Hepatocyte (in vitro differentiated cells): ENCODE measurements at places on chromosomes 6 and 20. TPM values are rescaled to one million over a fixed set of nuclear protein-coding genes. Genes with fewer than 3 reads are reported as not detected.

GRCh38 chr6:14190191-14190928 lies 72.8 kb downstream of the CD83 start:
- peaks cover 12% of the 10 kb centered on the region for H3K4me1 ChIP-seq
- no peak overlapping the region for H3K4me3 ChIP-seq
- H3K27ac ChIP-seq = no peak overlapping the region

GRCh38 chr20:40241596-40242343 lies 447.3 kb downstream of the MAFB start:
- H3K4me3 ChIP-seq = no peak overlapping the region
- H3K27me3 ChIP-seq = no peaks in the 10 kb centered on the region
- H3K4me1 ChIP-seq = no peaks in the 10 kb centered on the region
- H3K27ac ChIP-seq = no peak overlapping the region
- no peaks in the 10 kb centered on the region for H3K36me3 ChIP-seq

GRCh38 chr6:157454762-157455714 lies 74.0 kb downstream of the ZDHHC14 start:
- no peak overlapping the region for H3K27ac ChIP-seq
- H3K36me3 ChIP-seq = no peaks in the 10 kb centered on the region
- no peak for DNase-seq

DNA sequence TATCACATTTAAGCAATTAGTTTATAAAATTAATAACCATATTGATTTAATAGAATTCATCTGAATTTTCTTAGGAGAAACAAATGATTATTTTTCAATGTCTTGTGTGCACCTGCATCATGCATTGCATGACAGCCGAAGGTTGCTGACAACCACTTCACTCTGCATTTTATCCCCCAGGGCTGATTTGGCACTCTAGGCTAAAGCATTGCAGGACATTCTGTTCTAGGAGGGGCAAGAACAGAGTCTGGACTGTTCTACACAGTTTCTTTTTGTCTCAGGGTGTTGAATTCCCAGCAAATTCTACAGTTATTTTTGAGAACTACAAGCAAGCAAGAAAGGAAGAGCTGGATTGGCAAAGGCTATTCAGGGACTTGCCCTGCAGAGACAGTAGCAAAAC lies 570.4 kb upstream of the EYS start:
- H3K4me3 ChIP-seq = no peak overlapping the region
- no peaks in the 10 kb centered on the region for H3K36me3 ChIP-seq
- no peak overlapping the region for H3K27ac ChIP-seq
- DNase-seq = no peak
- H3K27me3 ChIP-seq = no peaks in the 10 kb centered on the region

DNA sequence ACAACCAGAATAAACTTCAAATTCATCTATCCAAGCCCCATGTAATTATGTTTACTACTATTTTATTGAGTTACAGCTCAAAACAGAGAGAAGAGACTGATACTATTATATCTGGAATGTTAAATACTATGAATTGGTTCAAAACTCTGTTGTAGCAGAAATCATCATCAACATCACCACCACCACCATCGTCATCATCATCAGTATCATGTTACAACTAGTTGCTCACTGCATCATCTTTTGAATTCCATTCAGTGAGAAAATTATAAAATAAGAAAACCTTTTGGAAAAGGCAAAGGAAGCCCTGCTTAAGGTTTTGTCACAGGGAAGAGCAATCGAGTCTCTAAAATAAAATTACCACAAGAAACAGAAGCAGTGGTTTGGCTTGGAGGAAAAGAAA lies 36.2 kb upstream of the THEMIS start:
- no peak overlapping the region for H3K27ac ChIP-seq
- no peak overlapping the region for H3K4me3 ChIP-seq
- H3K4me1 ChIP-seq = no peaks in the 10 kb centered on the region
- H3K27me3 ChIP-seq = no peaks in the 10 kb centered on the region
- no peak for DNase-seq

- H3K4me1 ChIP-seq = no peaks in the 10 kb centered on the region
- no peak for DNase-seq
- H3K36me3 ChIP-seq = no peaks in the 10 kb centered on the region
- H3K27ac ChIP-seq = no peak overlapping the region
Measured at GRCh38 chr6:141736104-141736503, 396.6 kb upstream of the GJE1 start.

DNA sequence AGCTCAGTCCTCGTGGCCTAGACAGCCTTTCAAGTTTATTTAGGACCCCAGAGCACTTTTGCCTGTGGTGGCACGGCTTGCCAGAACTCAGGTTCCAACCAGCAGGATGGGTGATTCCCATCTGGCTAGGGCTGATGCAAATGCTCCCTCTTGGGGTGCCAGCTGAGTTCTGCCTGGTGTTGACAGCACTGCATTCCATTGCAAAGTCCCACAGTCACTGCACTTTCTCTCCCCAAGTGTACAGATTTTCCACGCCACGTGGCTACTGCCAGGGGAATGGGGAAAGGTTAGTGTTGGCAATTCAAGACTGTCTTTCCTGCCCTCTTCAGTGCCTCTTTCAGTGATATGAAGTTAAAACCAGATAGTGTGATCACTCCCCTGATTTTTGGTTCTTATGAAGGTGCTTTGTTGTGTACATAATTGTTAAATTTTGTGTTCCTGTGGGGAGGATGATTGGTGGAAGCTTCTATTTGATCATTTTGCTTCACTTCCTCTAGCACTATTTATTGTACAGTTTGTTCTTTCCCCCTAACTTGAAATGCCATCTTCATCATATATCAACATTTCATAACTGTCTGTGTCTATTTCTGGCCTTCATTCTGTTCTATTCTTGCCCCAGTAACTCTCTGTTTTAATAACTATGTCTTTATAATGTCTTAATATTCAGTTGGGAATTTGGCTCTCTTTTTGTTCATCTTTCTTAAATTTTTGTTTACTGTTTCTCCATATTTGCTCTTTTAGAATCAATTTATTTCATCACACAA lies 86.2 kb downstream of the CFAP61 start:
- no peaks in the 10 kb centered on the region for H3K27me3 ChIP-seq
- no peak for DNase-seq
- H3K4me3 ChIP-seq = no peak overlapping the region
- H3K4me1 ChIP-seq = no peaks in the 10 kb centered on the region
- H3K27ac ChIP-seq = no peak overlapping the region
- H3K36me3 ChIP-seq = no peaks in the 10 kb centered on the region

GRCh38 chr6:139020689-139021088 lies 7.9 kb upstream of the ABRACL start:
- H3K4me1 ChIP-seq = peaks cover 10% of the 10 kb centered on the region
- H3K36me3 ChIP-seq = no peaks in the 10 kb centered on the region
- DNase-seq = no peak
- no peaks in the 10 kb centered on the region for H3K27me3 ChIP-seq
- no peak overlapping the region for H3K27ac ChIP-seq
- no peak overlapping the region for H3K4me3 ChIP-seq

GRCh38 chr20:12677925-12678324 lies 330.8 kb upstream of the SPTLC3 start:
- H3K36me3 ChIP-seq = no peaks in the 10 kb centered on the region
- H3K4me1 ChIP-seq = no peaks in the 10 kb centered on the region

GRCh38 chr20:49288250-49288751 lies 10.4 kb upstream of the ZNFX1 start:
- no peak overlapping the region for H3K4me3 ChIP-seq
- H3K36me3 ChIP-seq = no peaks in the 10 kb centered on the region
- peaks cover 53% of the 10 kb centered on the region for H3K4me1 ChIP-seq

GRCh38 chr6:3288711-3289663 lies 30.2 kb downstream of the PSMG4 start:
- DNase-seq = no peak
- no peaks in the 10 kb centered on the region for H3K4me1 ChIP-seq
- no peak overlapping the region for H3K27ac ChIP-seq

GRCh38 chr6:304833-305370 lies 12.6 kb downstream of the DUSP22 start:
- no peaks in the 10 kb centered on the region for H3K36me3 ChIP-seq
- no peak overlapping the region for H3K27ac ChIP-seq
- H3K4me3 ChIP-seq = no peak overlapping the region
- H3K27me3 ChIP-seq = no peaks in the 10 kb centered on the region
- no peak for DNase-seq
- no peaks in the 10 kb centered on the region for H3K4me1 ChIP-seq

- H3K36me3 ChIP-seq = no peaks in the 10 kb centered on the region
- no peak overlapping the region for H3K4me3 ChIP-seq
- no peaks in the 10 kb centered on the region for H3K4me1 ChIP-seq
- no peak overlapping the region for H3K27ac ChIP-seq
Measured at GRCh38 chr6:163386329-163386908, 28.1 kb upstream of the QKI start.

DNA sequence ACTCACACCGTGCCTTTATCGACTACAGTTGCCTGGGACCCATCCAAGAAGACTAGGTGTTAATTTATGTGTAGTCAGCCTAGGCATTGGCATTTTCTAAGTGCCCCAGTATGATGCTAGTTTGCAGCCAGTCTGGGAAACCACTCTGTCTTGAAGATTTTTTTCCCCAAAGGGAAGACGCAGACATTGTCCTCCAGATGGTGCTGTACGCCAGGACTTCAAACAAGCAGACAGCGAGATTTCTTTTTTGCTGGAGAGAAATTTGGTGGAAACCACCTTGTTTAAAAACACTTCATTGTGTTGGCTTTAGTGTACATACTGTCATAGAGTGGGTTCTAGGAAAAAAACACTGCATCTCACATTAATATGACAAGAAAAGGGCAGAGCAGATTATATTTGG lies 30.0 kb downstream of the ALDH5A1 start:
- H3K27me3 ChIP-seq = no peaks in the 10 kb centered on the region
- DNase-seq = peak; percentile 56
- H3K4me1 ChIP-seq = no peaks in the 10 kb centered on the region
- H3K27ac ChIP-seq = no peak overlapping the region
- no peak overlapping the region for H3K4me3 ChIP-seq
- no peaks in the 10 kb centered on the region for H3K36me3 ChIP-seq

GRCh38 chr6:109834595-109835437 lies 143.3 kb upstream of the GPR6 start:
- H3K4me1 ChIP-seq = peaks cover 12% of the 10 kb centered on the region
- H3K4me3 ChIP-seq = no peak overlapping the region
- H3K36me3 ChIP-seq = no peaks in the 10 kb centered on the region
- peak; percentile 10 for DNase-seq

- DNase-seq = peak; percentile 43
- no peak overlapping the region for H3K27ac ChIP-seq
- H3K4me3 ChIP-seq = peak overlapping the region; percentile 43
- peaks cover 9% of the 10 kb centered on the region for H3K27me3 ChIP-seq
- H3K4me1 ChIP-seq = peaks cover 10% of the 10 kb centered on the region
Measured at GRCh38 chr6:87968435-87969278, 79.0 kb upstream of the SPACA1 start.

DNA sequence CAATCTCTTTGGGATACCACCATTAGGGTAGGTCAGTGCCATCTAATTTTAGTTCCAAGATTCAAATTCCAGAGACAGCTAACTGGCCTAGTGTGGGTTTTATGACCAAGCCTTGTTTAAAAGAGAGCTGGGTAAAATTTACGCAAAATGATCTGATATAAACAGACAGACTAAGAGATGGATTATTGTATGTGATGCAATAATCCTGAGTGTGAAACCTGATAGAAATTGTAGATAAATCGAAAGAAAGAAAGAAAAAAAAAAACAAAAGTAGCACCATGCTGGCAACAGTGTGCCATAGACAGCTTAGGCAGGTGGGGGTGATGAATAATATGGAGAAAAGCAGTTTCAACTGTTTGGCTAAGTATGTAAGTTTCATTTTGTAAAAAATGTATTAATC lies 2.9 kb downstream of the ZNF184 start:
- no peak overlapping the region for H3K27ac ChIP-seq
- no peak overlapping the region for H3K4me3 ChIP-seq

DNA sequence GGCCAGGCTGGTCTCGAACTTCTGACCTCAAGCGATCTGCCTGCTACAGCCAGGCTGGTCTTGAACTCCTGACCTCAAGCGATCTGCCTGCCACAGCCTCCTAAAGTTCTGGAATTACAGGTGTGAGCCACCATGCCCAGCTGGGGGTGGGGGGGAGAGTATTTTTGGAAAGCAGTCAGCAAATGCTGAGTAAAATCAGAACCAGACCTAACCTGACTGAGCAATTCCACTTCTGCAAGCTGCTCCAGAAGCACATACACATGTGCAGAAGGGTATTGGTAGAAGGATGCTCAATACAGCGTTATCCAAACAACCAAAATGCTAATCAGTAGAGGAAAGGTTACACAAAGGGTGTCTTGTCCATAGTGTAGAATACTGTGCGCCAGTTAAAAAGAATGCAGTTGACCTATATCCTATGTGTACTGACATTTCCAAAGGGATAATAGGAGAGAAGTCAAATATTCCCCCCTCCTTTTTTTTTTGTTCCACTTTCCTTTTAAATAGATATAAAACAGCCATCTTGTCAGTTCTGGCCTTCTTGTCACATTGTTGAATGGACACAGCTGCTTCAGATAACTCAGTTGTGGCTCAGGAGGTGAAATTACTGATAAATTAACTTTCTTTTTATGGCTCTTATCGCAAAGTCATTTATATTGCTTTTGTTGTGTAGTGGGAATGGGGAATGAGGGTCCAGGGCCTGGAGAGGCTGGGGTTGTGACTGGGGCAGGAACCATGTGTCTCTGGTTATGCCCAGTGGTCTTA lies 74.6 kb downstream of the DTD1 start:
- H3K4me1 ChIP-seq = no peaks in the 10 kb centered on the region
- H3K27me3 ChIP-seq = no peaks in the 10 kb centered on the region
- H3K4me3 ChIP-seq = no peak overlapping the region
- H3K27ac ChIP-seq = no peak overlapping the region
- DNase-seq = no peak

- DNase-seq = no peak
- H3K4me3 ChIP-seq = no peak overlapping the region
- no peaks in the 10 kb centered on the region for H3K36me3 ChIP-seq
- peaks cover 2% of the 10 kb centered on the region for H3K4me1 ChIP-seq
- no peaks in the 10 kb centered on the region for H3K27me3 ChIP-seq
- no peak overlapping the region for H3K27ac ChIP-seq
Measured at GRCh38 chr20:39825950-39826349, 863.1 kb downstream of the MAFB start.

GRCh38 chr20:43492101-43492500 lies 15.4 kb upstream of the L3MBTL1 start:
- no peaks in the 10 kb centered on the region for H3K36me3 ChIP-seq
- DNase-seq = no peak
- no peak overlapping the region for H3K27ac ChIP-seq
- H3K4me1 ChIP-seq = no peaks in the 10 kb centered on the region
- no peak overlapping the region for H3K4me3 ChIP-seq
- no peaks in the 10 kb centered on the region for H3K27me3 ChIP-seq

- H3K27me3 ChIP-seq = no peaks in the 10 kb centered on the region
- H3K4me3 ChIP-seq = no peak overlapping the region
- peaks cover 36% of the 10 kb centered on the region for H3K4me1 ChIP-seq
Measured at GRCh38 chr6:52304983-52305390, 20.4 kb upstream of the MCM3 start.

GRCh38 chr20:44627364-44628010 lies 24.0 kb downstream of the ADA start:
- DNase-seq = no peak
- no peaks in the 10 kb centered on the region for H3K27me3 ChIP-seq
- no peak overlapping the region for H3K4me3 ChIP-seq
- H3K36me3 ChIP-seq = no peaks in the 10 kb centered on the region
- H3K27ac ChIP-seq = no peak overlapping the region

The PACSIN1 gene
- 0.37 TPM in 1 of 2 replicates, not detected in the other for total RNA-seq

The MEI4 gene
- total RNA-seq = 0.27 and 0.44 TPM in 2 replicates

The TTK gene
- total RNA-seq = 10.2 and 10.7 TPM in 2 replicates

The BPIFB1 gene
- total RNA-seq = 0.10 TPM in 1 of 2 replicates, not detected in the other

The GLP1R gene
- 0.30 and 0.52 TPM in 2 replicates for total RNA-seq
